Activated CD4-positive, alpha-beta T cell treated with anti-CD3 and anti-CD28 coated beads for 1 hour (primary cell): ENCODE measurements at places on chromosomes 4 and X.

DNA sequence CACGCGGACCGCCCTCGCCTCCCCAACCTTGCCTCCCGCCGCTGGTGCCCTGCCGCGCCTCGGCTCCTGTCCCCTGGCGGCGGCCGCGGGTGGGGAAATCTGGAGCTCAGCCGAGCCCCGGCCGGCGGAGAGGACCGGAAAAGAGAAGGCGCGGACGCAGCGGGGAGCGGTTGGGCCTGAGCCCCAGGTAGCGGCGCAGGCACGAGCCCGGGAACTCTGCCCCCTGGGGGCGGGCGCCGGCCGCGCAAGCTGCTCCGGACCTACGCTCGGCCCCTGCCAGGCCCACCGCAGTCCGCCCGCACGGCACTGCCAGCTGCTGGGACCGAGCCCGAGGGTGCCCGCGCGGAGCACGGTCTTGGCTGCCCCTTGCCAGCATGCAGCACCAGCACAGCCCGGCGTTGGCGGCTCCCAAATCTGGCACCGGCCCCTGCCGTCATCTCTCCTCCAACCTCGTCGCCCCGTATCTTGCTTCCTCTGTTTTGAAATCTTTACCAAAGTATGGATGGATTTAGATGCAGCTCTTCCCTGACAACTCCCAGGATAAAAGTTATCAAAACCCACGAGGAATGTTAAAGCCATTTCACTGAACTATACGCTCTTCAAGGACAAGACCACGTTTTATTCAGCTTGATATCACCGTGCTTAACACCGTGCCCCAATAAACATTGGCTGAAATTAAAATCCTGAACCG lies at the start of gene PRSS12:
Gene PRSS12 (minus strand): TSS at position 161 of the 691 bp plus-strand sequence. CDS start 283 bp downstream, outside the sequence.
- DNase-seq: peak; percentile 14

DNA sequence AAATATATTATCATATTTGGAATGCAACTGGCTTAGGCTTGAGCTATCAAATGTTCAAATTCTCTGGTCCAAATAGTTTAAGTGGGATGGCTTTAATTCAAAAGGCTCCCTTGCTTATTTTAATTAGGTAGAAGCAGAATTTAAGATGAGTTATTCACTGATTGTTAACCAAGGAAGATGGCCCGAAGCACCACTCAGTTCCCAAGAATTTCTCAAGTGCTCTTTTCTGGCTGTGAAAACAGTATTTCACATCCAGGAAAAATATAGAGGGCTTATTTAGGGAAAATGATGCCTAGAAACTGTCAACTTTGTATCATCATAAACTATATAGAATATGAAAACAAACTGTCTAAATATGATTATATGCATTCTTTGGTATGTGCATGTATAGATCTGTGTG lies 246.5 kb upstream of the SFRP2 start:
- DNase-seq: no peak

- no peak for DNase-seq
Observed at GRCh38 chrX:150607201-150607600, 38.8 kb downstream of the MTM1 start.

- DNase-seq: no peak
Observed at GRCh38 chr4:23114538-23114937, 421.8 kb downstream of the GBA3 start.

DNA sequence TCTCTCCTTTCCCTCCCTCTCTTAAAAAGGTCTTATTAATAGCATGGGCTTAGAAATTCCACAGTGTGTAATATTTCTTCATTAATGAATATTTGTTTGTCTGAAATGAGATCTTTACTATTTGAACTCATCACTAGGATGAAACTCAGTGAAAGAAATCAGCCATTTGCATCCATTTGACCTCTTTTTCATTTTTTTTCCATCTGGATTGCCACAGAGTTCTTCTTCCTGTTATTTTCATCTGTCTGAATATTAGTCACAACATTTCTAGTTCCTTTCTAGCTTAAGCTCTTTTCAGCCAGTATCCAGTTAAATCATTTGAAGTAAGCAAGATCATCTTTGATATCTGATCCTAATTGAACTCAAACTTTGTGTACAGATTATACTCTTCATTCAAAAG lies 69.2 kb upstream of the PLS3 start:
- DNase-seq: no peak

DNA sequence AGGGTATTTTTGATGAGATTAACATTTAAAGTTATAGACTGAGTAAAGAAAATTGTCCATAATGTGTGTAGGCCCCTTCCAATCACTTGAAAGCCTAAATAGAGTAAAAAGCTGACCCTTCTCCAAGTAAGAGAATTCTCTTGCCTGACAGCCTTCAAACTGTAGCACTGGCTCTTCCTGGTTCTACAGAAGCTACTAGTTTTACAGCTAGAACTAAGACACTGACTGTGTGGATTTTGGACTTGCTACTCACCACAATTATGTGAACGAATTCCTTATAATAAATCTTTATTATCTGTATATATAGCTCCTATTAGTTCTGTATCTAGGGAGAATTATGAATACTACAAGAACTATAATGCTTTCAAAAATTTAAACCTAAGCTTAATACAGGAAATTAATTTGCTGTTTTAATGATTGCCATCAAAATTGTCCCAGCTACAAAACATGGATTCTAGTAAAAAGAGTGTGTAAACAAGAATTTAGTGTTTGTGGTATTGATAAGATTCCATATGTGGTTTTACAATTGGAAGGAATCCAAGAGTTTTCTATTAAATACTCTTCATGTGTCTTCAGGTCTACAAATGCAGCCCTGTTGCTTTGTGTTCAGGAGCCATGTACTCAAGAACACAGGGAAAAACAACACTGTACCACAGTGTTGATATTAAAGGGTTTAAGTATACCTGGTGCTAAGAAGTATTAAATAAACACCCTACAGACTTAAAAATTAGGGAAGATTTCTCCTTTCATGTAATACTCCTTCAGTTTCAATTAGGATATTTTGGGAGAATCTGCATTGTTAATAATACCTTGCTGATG lies 366.5 kb downstream of the CXXC4 start:
- DNase-seq: no peak

GRCh38 chr4:26723216-26723615 lies 137.4 kb upstream of the STIM2 start:
- no peak for DNase-seq

DNA sequence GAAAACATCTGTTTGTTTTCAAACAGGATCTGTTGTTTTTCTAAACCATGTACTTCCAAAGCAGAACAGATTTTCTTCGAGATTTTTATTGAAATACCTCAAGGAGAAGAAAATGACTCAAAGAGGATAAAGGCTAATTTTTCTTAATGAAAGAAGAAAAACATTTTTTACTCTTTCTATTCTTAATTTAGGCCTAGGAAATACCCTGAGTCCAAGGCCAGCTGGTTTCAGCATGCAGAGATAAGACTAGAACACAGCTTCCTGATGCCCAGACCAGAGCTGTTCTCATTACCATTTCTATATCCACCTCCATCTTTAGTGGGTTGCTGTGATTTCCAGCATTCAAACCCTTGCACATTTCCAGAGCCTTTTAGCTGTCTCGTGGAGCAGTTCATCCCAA lies 18.3 kb downstream of the GAB1 start:
- DNase-seq: no peak

- no peak for DNase-seq
Observed at GRCh38 chr4:4860600-4861389, 1.3 kb downstream of the MSX1 start.

- no peak for DNase-seq
Observed at GRCh38 chr4:39042366-39042765, 10.2 kb upstream of the TMEM156 start.

- DNase-seq: no peak
Observed at GRCh38 chrX:13752141-13752540, 17.6 kb downstream of the OFD1 start.

DNA sequence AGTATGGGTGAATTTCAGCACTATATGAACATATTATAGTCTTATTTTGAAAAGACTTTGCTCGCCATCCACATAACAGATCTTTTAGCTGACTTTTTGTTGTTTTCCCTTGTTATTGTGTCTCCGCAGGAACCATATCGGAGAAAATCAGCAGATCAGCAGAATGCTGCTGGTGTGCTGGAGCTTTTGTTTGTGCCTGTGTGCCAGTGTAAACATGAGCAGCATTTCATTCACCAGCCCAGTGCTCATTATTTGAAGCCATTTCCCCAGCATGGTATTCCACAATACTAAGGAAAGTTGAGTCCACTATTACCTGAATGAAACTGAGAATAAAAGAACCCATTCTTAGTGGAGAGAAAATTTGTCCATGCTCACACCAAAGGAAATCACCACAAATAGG lies 261.8 kb upstream of the ARX start:
- DNase-seq: no peak

DNA sequence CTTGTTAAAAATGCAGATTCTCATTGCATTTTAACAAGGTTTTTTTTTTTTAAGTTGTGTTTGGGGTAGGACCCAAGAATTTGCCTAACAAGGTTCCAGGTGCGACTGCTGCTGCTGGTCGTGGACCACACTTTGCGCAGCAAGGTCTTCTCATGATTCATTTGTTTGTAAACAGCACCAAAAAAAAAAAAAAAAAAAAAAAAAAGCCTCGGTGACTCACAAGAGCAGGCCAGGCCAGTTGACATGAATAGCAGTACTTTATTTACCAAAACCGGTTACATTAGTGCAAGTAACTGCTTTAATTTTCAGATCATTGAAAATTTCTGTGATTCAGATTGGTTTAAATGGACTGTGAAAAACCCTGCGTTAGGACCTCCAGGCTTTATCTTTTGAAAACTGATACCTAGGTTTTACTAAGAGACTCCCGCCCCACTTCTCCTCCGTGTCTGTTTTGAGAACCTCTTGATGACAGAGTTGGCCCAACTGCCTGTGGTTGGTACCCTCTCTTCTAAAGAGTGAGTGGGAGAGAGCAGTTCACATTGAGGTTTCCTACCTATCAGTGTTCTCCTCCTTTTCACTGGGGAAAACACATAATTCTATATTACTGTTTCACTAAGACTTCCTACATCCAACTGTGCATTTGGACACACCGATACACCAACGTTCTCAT lies 86.2 kb downstream of the PHEX start:
- DNase-seq: no peak

DNA sequence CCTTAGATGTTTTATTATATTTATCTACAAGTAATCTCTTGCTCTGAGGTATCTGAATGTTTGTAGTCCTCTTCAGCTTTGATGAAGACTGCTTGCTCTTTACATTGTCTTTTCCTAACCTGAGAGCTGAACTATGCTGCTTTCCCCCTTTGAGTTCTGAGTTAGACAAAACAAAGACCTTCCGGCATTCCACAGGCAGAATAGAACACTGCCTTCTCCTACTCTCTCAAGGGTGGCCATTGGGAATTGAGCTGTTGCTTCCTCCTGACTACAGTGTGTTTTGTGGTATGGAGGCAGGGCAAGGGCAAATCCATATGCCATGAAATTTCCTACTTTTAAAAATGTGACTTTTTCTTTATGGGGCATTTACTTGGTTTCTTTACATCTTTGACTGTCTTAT lies 841.0 kb downstream of the FAM133A start:
- no peak for DNase-seq

DNA sequence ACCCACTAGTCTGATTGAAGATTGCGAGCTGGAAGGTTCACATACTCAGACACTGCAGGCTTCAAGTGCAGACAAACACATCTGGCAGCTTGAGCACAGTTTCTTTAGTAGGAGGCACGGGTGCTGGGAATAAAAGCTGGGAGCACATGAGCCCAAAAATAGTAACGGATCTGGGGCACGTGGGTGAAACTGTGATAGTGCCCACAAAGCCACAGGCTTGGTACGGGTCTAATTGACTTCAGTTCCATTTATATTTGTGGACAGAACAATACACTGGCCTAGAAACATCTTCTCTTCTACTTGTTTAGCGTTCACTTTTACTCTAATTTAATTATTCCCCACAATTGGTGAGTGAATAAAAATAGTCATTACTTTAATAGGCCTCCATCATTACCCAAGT lies 2370.7 kb downstream of the PCDH7 start:
- DNase-seq: no peak

DNA sequence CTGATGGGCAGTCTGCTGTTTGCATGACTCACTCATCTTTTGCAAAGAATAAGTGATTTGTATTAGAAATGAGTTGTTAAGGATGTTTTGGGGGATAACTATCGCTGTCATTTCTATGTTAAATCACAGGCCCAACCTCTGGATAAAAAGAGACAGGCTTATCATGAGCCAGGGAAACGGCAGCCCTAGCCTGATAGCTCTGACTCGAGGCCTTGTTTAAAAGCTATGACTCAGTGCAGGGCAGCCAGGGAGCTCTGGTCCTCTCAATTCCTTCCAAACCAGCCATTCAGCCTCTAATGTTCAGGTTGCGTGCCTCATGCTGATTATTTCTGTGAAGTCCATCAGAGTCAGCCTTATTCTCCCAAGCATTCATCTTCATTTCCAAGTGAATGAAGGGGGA lies 305.9 kb upstream of the HAND2 start:
- no peak for DNase-seq

GRCh38 chr4:189202182-189202868 lies 738.3 kb upstream of the FRG1 start:
- no peak for DNase-seq

DNA sequence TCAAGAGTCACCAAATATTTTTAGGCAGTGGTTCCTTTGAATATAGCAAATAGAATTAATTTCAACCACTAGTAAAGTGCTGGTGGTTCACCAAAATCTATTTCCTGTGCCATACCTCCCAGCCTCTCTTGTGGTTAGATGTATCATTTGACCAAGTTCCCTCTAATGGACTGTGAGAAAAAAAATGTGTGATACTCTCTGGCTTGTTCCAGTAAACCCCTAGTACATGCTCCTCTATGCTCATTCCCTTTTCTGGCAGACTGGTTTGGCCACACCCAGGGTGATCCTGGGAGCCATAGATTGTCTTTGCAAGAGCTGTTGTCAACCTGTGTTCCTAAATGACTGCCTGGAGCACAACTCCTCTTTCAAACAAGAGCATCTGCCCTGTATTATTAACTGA lies 109.5 kb downstream of the FRAS1 start:
- no peak for DNase-seq
